ENCODE measurements at places on chromosomes 6 and 20.

DNA sequence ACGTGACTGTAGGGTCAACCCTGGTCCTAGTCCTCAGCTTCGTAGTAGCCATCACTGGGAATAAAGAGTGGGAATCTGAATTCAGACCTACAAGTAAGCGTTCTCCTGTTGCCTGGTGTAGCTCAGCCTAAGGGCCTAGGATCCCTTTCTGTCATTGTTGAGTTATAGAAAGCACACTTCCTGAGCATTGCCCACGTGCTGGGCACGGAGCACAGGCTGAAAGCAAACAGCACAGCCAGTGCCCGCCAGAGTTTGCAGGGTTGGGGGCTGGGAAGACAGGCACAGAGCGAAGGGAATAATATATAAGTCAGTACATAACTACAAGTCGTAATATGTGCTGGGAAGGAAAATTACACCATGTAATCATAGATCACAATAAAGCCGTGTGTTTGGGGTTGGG lies 166.3 kb downstream of the TBXT start:
- DNase-seq, result no peak

- no peak for DNase-seq
These were observed 85.9 kb downstream of the SMOC2 start for GRCh38 chr6:168526841-168527281.

DNA sequence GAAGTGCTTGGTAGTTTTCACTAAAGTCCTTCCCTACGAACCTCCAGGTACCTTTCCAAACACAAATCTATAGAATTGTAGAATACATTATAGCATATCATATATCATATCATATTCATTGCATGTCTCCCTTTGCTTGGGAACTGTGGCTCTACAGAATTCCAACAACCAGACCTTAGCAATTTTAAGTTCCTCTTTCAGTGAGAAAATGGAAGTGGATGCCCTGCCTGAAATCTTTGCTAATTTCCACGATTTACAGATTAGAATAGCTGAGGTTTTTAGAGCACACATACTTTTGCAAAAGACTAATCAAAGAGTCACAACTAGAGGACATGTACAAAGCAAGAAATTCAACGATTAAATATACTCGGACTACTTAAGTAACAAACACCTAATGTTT lies 78.6 kb downstream of the TNFRSF21 start:
- no peak for DNase-seq

DNA sequence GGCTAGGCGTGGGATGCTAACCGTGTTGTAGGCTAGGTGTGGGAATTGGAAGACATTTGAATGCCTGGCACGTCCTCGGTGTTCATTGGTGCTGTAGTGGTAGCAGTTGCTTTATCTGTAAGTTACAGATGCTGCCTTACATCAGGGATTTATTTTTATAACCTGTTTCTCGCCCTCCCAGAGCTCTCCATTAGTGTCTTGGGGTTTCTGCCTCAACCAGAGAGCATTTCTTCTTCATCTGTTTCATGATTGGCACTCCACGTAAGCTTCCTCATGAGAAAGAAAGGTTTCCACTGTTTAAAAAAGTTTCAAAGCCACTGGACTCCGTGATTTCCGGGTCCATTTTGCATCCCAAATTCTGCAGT lies 9.0 kb downstream of the IGF2R start:
- no peak for DNase-seq

DNA sequence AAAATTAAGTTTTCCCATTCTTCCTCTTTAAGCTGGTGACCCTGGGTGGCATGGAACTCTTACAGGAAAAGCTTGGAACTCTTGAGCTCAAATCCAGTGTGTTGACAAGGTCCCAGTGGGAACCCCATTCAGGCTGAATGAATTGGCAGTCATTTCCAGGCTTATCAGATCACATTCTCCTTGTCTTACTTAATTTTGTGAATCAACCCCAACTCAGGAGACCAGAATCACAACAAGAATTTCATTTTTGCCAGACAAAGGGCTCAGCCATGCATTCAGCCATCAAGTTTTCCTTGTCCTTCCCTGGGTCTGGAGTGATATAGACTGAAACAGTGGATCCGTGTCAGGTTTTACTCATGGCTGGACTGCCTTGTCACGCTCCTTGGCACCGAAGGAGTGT lies 92.1 kb upstream of the EEF1E1 start:
- no peak for DNase-seq

GRCh38 chr6:46419576-46420002 lies 71.7 kb downstream of the RCAN2 start:
- DNase-seq, result peak; percentile 33

DNA sequence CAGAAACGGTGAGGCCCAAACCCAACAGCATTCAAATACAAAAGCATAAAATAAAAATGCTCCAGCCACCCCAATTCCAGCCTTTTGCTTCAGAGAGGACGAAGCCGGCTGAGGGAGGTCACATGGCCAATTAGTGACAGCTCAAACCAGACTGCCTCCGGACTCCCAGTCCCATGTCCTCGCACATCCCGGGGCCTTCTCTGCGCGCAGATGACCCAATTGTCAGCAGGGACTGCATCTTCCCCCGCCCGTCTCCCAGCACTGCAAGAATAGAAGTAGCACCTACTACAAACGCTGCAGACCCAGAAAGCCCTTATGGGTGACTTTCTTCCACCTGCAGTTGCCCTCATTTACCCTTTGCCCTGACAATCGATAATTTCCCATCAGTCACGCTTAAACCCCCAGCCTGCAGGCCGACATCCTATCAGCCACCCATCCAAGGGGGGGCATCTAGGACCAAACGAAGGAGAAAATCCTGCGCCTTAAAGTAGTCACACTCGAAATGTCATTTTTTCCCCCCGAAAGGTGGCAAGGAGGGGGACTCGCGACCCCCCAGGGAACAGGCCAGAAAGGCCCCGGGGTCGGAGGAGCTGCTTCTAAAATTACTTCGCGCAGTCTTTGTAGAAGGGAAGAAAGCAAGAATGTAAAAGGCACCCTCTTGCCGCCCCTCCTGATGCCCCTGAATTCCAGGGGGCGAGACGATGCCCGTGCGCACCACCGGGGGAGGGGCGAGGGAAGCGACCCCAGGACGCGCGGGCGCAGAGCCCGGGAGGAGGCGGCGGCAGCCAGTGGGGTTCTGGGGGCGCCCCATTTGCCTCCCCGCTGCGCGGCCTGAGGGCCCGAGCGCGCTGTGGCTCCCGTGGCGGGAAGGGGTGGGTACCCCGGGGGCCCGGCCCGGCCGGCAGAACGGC lies 792 bp downstream of the SLC23A2 start:
- peak; percentile 37 for DNase-seq

GRCh38 chr6:139577763-139578604 lies 203.5 kb upstream of the CITED2 start:
- no peak for DNase-seq

All from activated T-cell treated with anti-CD3 and anti-CD28 coated beads, Interleukin-2, amount 50 U/mL, for 72 hours (primary cell).